ENCODE measurements at places on chromosomes 6 and 20.

- peak; percentile 26 for DNase-seq
Measured at GRCh38 chr20:8388707-8389106, 256.6 kb downstream of the PLCB1 start.

DNA sequence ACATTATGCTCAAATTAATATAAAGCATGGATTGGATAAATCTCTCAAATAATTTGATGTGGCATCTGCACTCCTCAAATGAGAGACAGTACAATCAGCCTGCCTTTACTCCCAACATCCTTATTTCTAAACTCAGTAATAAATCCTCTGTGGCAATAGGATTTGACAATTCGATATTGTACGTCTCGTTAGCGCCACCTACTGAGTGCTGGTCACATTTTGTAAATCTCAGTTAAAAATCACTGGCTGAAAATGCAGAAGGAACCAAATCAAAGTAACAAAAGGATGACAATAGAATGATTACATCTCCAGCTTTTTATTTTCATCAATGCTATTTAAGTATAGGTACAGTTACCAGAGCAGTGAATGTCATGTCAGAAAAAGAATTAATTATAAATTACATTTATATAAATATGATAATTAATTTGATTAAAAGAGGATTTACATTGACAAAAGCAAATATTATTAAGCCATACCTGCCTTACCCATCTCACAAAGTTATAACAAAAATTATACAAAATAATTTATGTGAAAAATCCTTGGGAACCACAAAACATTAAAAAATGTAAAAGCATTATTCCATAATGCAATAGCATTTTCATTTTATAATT lies 20.2 kb upstream of the GJE1 start:
- peak; percentile 80 for DNase-seq

DNA sequence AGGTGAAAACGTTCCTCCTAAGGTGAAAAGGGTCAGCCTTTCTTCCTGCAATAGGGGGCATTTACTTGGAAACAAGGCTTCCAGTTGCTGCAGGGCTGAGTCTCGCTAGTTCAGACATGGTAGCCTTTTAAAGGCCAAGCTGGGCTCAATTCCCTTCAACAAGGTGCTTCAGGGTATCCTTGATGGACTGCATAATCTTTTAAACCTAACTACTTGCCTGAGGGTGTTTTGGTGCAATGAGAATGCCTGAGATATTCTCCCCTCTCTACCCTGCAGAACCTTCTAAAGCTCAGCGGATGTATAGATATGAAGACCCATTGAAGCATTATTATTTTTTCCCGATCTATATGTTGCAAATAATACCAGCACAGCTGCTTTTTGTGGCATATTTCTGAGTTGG lies 416.1 kb downstream of the QKI start:
- no peak for DNase-seq

- DNase-seq, result no peak
Measured at GRCh38 chr6:33668914-33669313, 42.6 kb downstream of the UQCC2 start.

DNA sequence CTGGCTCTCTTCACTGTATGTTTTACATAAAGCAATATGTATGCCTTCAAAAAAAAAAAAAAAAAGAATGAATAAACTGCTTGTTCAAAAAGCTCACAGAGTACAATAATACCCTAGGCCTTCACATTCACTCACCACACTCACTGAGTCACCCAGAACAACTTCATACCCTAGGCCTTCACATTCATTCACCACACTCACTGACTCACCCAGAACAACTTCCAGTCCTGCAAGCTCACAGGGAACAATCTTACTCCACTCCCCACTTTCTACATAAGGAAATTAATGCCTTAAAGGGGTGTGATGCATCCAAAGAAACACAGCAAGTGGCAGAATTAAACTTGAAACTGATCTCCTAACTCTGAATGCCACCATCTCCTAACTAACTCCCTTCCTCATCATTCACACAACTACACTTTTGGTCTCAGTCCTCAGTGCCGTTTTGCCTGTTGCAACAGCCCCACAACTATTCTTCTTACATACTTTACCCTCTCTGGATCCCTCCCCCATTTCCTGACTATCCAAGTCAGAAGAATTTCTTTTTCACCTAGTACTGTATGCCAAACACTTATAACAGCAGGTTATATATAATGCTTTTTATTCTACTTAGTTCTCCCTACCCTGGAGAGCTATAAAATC lies 34.2 kb downstream of the NHSL1 start:
- peak; percentile 98 for DNase-seq

DNA sequence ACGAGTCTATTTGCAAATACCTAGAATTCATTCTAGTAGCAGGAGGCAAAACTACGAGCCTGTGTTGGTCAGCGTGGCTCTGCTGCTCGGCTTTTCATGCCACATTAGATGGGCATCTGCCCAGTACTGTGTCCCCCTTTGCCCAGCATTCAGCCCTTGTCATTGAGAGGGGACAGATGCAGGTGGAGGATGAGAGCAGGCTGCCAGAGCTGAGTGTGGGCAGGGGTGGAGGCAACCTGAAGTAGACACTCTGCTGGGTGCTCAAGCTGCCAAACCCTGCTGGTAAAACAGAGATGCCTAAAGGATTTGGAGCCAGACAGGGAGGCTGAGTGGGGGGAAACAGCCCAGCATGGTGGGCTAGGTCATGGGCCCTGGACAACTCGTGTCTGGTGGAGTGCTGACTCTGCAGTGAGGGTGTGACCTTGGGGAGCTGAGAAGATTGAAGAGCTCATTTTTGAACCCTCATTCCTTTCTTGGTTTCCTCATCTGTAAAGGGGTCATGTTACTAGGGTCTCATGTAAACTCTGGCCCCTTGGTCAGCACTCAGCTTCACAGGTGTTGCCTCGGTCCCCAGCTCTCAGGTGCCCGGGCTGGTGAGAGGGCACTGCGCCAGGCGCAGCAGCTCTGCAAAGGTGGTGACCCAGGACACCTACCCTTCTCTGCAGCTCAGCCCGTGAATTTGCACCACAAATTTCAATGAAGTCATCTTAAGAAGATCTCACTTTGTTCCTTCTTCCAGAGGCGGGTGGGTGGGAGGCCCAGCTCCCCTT lies 64.2 kb upstream of the BHLHE23 start:
- DNase-seq, result no peak

DNA sequence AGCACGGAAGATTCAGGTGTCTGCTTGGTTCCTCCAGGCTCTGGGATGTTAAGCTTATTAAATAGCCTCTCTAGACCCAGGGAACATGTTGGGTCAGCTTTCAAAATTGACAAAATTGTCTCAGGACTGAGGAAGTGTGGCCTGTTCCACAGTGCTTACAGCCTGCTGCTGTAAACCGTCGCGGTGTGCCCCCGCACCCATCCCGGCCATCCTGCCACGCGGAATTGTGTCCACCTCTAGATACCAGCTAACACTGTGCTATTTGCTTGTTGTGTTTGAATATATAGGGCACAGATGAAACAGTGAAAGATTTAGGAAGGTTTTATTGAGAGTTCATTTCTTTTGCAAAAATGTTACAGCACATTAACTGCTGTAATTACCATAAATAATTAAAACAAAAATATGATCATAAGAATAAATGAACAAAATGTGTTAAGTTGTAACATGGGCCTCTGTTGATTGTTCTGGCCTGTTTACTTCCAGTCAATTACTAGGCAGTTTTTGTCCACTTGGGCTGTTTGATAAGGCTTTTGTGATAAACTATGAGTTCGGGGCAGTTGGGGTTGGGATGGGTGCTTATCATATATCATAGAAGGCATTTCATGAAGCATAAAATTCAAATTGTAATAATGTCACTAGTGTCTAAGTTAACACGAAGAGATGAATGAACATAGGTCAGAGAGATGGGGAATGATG lies 77.4 kb downstream of the ARID1B start:
- DNase-seq, result no peak

GRCh38 chr6:63742060-63742459 lies 106.5 kb downstream of the PHF3 start:
- no peak for DNase-seq

- DNase-seq, result no peak
Measured at GRCh38 chr6:10136636-10137035, 278.2 kb downstream of the TFAP2A start.

- no peak for DNase-seq
Measured at GRCh38 chr20:2871661-2872458, 1.4 kb upstream of the PTPRA start.

- no peak for DNase-seq
Measured at GRCh38 chr20:9068233-9068801, 570 bp upstream of the PLCB4 start.

DNA sequence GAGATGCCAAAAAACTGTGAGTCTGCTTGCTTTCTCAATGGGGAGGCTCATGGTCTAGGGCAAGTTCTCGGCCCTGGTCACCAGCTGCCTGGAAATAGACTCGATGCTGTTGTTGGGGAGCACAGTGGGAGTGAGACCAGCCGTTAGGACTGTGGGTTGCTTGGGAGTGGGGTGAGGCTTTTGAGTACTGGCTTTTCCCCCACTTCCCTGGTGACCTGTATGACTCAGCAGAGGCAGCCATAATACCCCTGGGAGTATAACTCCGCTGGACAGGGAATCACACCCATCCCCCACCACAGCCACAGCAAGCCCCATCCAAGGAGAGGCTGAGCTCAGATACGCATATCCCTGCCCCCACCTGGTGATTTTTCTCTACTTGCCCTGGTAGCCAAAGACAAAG lies 48.9 kb upstream of the OGFRL1 start:
- DNase-seq, result peak; percentile 67

DNA sequence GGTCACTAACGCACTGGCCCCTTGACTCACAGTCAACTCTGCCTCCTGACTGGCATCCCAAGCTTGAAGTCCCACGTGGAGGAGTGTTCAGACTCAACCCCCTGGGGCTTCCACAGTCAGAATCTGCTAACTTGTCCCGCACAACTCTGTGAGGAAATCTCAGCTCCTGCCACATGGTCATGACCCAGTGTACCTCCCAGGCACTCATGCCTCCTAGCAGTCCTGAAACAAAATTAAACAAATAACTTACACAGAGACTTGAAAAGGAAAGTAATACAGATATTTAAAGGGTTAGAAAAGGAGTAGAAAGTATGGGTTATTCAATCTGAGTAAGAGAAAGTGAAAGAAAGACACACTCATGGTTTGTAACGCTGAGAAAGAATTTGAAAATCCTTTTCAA lies 134.9 kb downstream of the GMDS start:
- DNase-seq, result peak; percentile 55

GRCh38 chr20:15063081-15063480 lies 725.7 kb upstream of the FLRT3 start:
- DNase-seq, result no peak

DNA sequence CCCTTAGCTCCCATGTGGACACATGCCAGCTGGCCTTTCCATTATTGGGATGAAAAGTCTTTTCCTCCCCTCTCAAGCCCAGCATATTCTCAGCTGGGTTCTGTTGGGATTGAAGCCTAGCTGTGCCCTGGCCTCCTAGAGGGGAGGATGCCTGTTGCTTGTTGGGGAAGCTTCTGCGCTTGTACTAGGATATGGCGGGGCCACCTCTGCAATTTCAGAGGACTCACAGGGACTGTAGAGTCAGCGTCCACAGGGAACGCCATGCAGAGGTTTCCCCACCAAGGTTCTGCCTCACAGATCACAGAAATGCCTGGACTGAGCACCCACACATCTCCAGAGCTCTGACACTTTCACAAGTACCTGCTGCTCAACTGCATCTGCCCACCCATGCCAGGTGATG lies 288.7 kb upstream of the FOXQ1 start:
- DNase-seq, result no peak

- peak; percentile 47 for DNase-seq
Measured at GRCh38 chr6:144265390-144265789, 19.7 kb upstream of the UTRN start.

GRCh38 chr6:42790549-42791181 lies 8.8 kb downstream of the BICRAL start:
- DNase-seq, result no peak

- peak; percentile 80 for DNase-seq
Measured at GRCh38 chr6:16344756-16345155, 106.4 kb downstream of the GMPR start.

DNA sequence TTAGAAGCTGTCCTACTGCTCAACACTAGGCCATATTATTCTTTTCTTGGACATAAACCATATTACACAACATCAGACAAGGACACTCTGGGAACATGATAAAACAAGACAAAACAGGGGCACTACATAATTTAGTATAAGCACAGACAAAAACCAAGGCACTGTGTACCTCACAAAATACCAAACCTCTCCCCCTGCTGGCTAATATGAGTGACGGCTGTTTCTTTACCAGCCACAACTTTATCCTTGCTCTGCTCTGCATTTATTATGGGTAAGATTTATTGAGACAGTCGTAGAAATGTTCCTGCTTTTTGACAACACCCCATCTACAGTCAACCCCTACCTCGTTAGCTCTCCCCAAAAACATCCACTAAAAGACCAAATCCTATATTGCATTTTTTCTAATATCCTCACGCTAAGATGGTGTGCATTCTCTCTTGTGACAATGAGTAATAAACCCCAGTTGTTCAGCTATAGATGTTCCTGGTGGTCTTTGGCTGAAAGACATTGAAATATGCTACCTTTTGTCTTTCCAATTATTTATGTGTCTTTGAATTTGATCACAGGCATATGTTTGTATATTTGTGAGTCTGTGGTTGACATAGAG lies 23.8 kb upstream of the POLR1H start:
- DNase-seq, result peak; percentile 24

GRCh38 chr6:46947497-46947896 lies 25.8 kb upstream of the ADGRF5 start:
- DNase-seq, result no peak

GRCh38 chr6:164898412-164898811 lies 411.0 kb downstream of the C6orf118 start:
- no peak for DNase-seq

GRCh38 chr6:43610431-43610830 lies 18.6 kb downstream of the GTPBP2 start:
- no peak for DNase-seq

- DNase-seq, result no peak
Measured at GRCh38 chr6:37874726-37875125, 55.2 kb downstream of the ZFAND3 start.

DNA sequence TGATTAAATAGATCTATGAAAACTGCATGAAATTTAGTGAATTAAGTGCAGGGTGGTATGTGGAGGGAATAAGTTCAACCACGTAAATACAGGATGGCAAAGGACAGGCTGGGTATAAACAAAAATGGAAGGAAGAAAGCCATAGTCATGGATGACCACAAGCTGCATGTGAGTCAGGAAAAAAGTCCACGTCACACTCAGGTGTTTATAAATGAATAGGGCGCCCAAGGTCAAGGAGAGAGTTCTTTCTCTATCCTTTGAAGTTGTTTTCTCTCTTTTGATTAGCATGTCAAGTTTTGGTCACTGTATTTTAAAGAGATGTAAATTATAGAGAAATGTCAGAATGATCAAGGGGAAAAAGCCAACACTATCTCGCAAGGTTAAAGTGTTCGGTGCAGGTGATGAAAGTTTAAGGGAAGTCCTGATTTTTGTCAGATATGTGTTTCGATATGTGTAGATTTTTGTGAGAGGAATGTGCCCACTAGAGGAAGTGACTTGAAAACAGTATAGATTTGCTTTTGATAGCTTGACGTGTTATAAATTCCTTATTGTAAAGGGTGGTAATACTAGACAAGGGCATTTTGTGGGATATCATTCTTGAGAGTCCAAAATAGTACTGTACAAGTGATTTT lies 58.7 kb downstream of the MAP3K4 start:
- no peak for DNase-seq

- DNase-seq, result no peak
Measured at GRCh38 chr6:157638779-157639178, 184.3 kb upstream of the SNX9 start.

GRCh38 chr6:166106076-166106686 lies 61.5 kb downstream of the TBXT start:
- DNase-seq, result peak; percentile 61

- DNase-seq, result peak; percentile 36
Measured at GRCh38 chr6:125987026-125987617, 782 bp downstream of the TRMT11 start.

All from fibroblast of mammary gland (primary cell).